ENCODE measurements at places on chromosomes 4 and X. TPM values are rescaled to one million over a fixed set of nuclear protein-coding genes. Genes with fewer than 3 reads are reported as not detected.

The HSFX3 gene
- not detected for polyA plus RNA-seq

The ARHGAP36 gene
- polyA plus RNA-seq, result not detected

The SPIN2A gene
- polyA plus RNA-seq, result 0.48 TPM

The F9 gene
- not detected for polyA plus RNA-seq

The TMEM150C gene
- 2.7 TPM for polyA plus RNA-seq

The YTHDC1 gene
- polyA plus RNA-seq, result 37.6 TPM

The TMEM164 gene
- 11.5 TPM for polyA plus RNA-seq

The TMEM33 gene
- polyA plus RNA-seq, result 9.7 TPM

The PLP1 gene
- 3.0 TPM for polyA plus RNA-seq

The WDR17 gene
- polyA plus RNA-seq, result 0.98 TPM

The CLNK gene
- 0.01 TPM for polyA plus RNA-seq

The GLRA2 gene
- not detected for polyA plus RNA-seq

The S100G gene
- polyA plus RNA-seq, result 0.41 TPM

The RNF175 gene
- 0.25 TPM for polyA plus RNA-seq

The ABLIM2 gene
- polyA plus RNA-seq, result 4.6 TPM

The PNMA6F gene
- polyA plus RNA-seq, result not detected

The EXOSC9 gene
- 15.6 TPM for polyA plus RNA-seq

The MGAT4D gene
- not detected for polyA plus RNA-seq

The MEPE gene
- not detected for polyA plus RNA-seq
